Right renal cortex interstitium (tissue), 3 donors: ENCODE measurements at places on chromosomes 11 and 22. TPM values are rescaled to one million over a fixed set of nuclear protein-coding genes. Genes with fewer than 3 reads are reported as not detected.
A peak's percentile ranks its signal among the peaks of the same experiment; 100 is the strongest.

GRCh38 chr11:80432057-80432456 is 991.2 kb upstream of the TENM4 start:
- DNase-seq = no peak

GRCh38 chr11:131491503-131491902 is 121.1 kb downstream of the NTM start:
- no peak for DNase-seq

DNA sequence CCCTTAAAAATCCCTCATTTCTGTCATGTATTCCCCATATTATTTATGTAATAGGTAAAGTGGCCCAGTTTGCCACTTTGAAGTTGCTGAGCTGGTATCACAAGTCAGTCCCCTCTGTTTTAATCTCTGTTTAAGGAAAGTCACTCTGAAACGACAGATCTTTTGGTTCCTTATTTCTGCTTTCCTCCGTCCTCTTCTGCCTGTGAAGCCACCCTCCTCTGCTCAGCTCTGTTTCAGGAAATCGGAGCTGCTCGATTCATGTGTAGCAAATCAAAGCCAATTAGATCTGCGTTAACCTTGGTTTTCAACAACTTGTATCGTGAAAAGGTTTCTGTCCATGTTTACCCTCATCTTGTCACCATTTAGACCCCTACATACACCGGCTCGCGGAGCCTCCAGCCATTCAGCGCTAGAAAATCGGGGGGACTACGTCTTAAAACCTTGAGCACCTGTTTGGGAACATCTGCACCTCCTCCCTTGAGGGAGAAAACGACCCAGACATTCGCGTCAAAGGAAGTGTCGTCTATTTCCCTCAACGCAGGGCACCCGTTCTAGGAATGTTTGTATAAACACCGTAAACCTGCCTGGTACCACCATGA is 576 bp upstream of the SC5D start:
- DNase-seq = no peak

- no peak for DNase-seq
These were observed 324.6 kb upstream of the MTNR1B start for GRCh38 chr11:92644595-92645445.

GRCh38 chr11:34190192-34191139 is 85.0 kb downstream of the NAT10 start:
- no peak for DNase-seq

GRCh38 chr11:115778928-115779650 is 274.9 kb upstream of the CADM1 start:
- DNase-seq = no peak

GRCh38 chr11:94139416-94139815 is 10.8 kb downstream of the PANX1 start:
- no peak for DNase-seq

- DNase-seq = no peak
These were observed at the start of gene PGGHG for GRCh38 chr11:288478-289397. Gene PGGHG, plus strand, starts transcription at chr11:289126. Its CDS starts 691 bp downstream, at chr11:289817.

DNA sequence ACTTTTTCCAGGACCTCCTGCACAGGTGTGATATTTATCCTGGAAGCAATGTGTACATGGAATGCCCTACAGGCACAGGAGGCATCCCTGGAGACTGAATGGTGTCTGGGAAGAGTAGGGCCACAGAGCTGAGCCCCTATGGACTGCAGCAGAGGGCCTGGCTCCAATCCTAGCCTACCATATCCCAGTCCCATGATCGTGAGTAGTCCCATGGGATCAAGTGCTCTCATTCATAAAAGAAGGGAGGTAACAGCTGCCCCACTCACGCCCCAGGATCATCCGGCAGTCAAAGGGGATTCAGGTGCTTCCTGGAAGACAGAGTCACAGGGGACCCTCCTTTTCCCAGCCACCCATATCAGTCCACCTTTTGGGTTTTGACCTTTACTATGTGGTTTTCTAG is 24.0 kb downstream of the ANKK1 start:
- DNase-seq = no peak

DNA sequence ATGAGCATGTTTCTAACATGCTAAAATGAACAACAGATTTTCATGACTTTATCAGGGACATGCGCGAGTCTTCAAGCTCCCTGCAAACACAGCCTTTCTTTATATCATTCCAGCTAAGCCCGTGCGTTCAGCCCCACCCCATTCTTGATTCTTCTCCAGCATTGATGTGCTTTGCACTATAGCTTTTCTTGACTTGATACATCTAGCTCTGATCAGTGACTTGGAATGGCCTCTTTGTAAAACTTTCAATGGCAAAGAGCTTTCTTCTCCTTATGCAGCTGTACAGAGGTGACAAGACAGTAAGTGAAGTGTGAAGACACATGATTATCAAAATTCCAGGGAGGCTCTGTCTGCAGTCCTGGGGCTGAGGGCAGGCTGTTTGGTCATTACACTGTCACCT is 561.0 kb downstream of the OPCML start:
- no peak for DNase-seq

GRCh38 chr11:108726077-108726800 is 61.4 kb downstream of the DDX10 start:
- no peak for DNase-seq

DNA sequence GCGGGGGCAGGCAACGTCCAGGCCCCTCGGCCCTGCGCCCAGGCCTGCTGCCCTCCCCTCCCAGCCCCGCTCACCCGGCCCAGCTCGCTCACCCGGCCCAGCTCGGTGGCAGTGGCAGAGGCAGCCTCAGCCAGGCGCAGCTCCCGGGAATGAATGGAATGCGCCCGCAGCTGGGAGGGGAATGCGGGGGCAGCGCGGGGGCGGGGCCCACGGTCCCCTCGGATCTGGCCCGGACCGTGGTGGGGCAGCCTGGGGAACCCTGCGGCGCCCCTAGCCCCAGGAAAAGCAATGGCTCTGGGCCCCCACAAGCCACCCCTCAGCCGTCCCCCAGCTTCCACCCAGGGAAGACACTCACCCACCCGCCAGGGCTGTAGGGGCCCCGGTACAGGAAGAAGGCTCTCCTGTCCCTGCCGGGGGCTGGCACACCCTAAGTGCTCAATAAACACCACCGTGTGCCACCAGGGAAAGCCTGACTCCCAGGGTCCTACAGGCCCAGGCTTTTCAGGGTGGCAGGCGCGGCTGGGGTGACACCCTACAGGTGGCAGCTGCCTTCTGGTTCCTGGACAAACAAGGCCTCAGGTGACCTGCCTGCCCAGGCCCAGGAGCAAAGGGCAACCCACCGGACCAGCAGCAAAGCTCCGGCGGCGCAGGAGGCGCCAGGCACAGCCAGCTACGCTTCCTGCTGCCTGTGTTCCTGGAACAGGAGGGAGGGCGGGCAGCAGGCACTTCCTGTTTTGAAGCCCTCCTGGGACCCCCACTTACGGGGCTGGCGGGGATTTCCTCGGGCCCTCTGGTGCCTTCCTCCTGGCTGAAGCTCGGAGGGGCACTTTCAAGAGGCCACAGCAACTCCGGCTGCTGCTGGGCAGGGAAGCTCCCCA is 13.8 kb downstream of the PLXNB2 start:
- DNase-seq = no peak

DNA sequence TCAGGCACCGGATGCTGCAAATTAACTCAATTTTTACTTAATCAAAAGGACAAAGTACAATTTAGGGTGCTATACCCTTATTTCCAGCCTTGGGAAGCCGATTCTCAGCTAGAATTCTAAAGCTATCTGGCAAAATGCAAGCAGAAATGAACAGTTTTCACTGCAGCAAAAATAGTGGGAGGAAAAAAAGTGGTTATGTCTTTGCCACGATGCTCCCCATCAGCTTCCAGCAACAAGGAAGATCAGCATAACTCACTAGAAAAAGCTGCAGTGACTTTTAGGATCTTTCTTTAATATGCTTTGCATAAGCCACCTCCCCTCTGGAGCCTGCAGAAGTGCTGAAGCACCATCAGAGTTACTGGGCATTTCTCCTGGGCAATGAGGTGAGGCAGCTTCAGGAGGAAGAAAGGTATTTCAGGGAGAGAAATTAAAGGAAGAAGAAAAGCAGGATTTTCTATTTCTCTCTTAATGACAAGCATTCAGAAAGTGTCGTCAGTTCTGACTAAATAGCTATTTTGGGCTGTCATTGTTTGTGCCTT is 702.9 kb downstream of the DLG2 start:
- no peak for DNase-seq

GRCh38 chr11:75481922-75482606 is 43.7 kb downstream of the GDPD5 start:
- no peak for DNase-seq

- DNase-seq = no peak
These were observed 68.7 kb downstream of the NAV2 start for GRCh38 chr11:19781351-19781750.

- DNase-seq = peak; percentile 75
These were observed at the start of gene CHID1 for GRCh38 chr11:910589-911030. Gene CHID1, minus strand, starts transcription at chr11:910810. Its CDS starts 5,994 bp downstream, at chr11:904816.

GRCh38 chr11:84825106-84825660 is 802.0 kb downstream of the DLG2 start:
- DNase-seq = no peak

- no peak for DNase-seq
These were observed 589.0 kb downstream of the OPCML start for GRCh38 chr11:132943357-132943705.

GRCh38 chr22:41966607-41967240 is 2.5 kb upstream of the SEPTIN3 start:
- no peak for DNase-seq

DNA sequence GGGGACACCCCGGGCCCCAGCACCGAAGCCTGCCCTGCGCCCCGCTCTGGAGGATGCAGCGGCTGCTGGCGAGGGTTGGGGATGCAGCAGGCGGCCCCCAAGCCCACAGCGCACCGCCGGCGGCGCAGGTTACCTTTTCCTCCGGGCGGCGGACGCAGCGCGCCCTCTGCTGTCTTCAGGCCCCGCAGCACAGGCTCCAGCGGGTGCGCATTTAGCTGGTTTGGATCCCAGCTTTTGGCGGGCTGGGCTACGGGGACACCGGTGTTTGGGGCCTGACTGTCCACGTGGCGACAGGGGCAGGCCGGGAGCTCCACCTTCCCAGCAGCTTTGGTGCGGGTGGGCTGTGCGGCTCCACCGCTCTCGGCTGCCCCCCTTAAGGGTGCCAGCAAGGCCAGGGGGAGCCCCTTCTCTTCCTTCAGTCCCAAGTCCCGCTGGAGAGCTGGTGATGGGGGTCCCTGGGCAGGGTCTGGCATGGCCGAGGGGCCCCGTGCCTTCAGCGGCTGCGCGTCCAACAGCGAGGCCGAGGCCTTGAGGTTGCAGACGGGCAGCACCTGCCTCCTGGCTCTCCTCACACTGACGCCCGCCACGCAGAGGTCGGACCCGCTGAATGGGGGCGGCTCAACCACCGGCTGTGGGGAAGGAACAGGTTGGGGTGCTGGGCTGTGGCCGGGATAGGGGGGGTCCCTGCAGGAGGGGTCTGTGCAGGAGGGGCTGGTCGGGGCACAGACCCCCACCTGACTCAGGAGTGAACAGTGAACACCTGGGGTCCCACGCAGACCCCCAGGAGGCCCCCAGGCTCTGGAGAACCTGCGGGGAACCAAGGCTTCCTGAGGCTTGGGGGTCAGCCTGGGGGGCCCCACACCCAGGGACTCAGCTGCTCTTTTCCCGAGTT is 18.0 kb upstream of the IL17REL start:
- DNase-seq = no peak

DNA sequence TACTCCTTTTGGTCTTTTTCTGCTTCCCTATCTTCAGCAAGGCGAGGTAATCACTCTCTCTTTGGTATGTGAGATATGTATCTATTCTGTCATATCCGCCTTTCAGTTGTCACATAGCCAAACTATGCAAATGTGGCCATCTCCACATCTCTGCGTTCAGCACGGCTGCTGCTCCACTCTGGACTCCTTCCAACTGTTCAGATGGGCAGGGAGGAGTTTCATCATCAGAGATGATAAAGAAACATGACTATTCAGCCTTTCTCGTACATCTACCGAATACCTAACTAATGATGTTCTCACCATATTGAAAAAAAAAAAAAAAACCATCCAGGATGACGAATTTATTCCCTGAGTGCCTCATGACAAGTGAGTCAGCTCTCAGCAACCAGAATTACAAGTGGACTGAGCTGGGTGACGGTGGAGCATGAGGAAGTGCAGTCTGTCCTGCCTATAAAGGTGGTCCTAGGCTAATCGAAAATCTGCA is 899.6 kb downstream of the OPCML start:
- no peak for DNase-seq

DNA sequence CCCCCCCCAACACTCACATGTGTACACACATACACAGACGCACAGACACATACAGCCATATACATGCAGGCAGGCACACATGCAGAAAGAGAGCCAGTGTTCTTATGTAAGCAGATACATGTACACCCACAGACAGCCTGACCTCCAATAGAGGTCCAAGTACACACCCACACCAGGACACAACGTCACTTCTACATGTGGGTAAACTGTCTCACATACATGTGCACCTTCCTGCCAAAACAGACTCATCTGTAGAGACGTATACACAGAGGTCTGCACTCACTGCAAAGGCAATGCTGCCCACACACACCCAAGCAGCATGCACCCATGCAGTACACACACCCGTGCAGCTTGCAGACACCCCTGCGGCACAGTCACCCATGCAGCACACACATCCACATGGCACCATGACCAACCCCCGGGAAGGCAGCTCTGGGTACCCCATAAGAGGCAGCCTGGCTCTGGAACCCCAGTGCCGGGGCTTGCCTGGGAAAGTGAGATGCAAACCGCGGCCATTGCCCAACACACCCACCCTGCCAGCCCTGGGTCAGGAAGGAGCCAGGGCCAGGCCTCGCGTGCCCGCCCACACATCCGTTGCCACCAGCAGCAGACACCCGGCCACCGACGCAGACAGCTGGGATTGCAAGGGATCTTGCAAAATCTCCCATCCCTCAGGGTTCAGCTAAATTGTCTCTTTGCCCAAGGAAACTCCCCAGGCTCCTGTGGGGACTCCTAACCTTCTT is 10.1 kb downstream of the CASTOR1 start:
- DNase-seq = no peak

DNA sequence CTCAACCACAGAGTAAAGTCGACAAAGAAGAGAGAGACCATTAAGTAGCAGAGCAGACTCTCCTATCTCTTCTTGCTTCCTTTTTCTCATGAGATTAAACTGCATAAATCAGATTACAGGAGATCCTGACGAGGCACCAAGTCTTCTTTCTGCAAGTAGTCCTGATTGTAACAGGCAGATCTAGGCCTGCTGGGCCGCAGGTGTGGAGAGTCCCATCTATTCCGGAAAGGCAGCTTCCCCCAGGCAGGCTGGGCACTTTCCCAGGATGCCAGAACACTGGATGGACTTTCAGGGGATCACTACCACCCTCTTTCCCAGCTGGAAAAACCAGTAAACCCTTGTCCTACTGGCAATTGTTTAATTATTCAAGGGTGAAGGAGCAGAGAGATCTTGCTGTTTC is 173.0 kb upstream of the CADM1 start:
- DNase-seq = no peak

- DNase-seq = peak; percentile 36
These were observed 801 bp downstream of the SESN3 start for GRCh38 chr11:95229993-95230809.

- no peak for DNase-seq
These were observed 36.0 kb upstream of the PACSIN2 start for GRCh38 chr22:43050995-43051394.

Gene B4GALNT4
- polyA plus RNA-seq = 47.4 TPM

Gene HBE1
- polyA plus RNA-seq = 13.8 TPM

Gene TPBGL
- 0.14 TPM for polyA plus RNA-seq

Gene GP1BB
- 2.2 TPM for polyA plus RNA-seq

Gene OR9I1
- polyA plus RNA-seq = not detected

Gene SHISAL1
- polyA plus RNA-seq = 2.4 TPM

Gene CNTF
- polyA plus RNA-seq = 1.0 TPM

Gene MS4A5
- polyA plus RNA-seq = not detected

Gene BTBD10
- 38.3 TPM for polyA plus RNA-seq

Gene EIF3D
- 319 TPM for polyA plus RNA-seq

Gene CARD16
- polyA plus RNA-seq = 2.8 TPM

Gene SSTR3
- polyA plus RNA-seq = 1.2 TPM

Gene CNIH2
- 3.3 TPM for polyA plus RNA-seq

Gene ZNF215
- polyA plus RNA-seq = 3.6 TPM

Gene NCAM1
- 84.4 TPM for polyA plus RNA-seq

Gene SCGB1D1
- not detected for polyA plus RNA-seq

Gene IGLL1
- 0.98 TPM for polyA plus RNA-seq
